ENCODE measurements at places on chromosomes 6 and 20. TPM values are rescaled to one million over a fixed set of nuclear protein-coding genes. Genes with fewer than 3 reads are reported as not detected.

The LY6G6F gene
- total RNA-seq, result not detected

The IMPG1 gene
- total RNA-seq, result not detected

The SLC35F1 gene
- 0.01 TPM for total RNA-seq

The ACTL10 gene
- total RNA-seq, result not detected

The MAK gene
- 0.20 TPM for total RNA-seq

The TNFAIP3 gene
- total RNA-seq, result 11.9 TPM

The ELOVL5 gene
- total RNA-seq, result 71.9 TPM

The NKX2-4 gene
- not detected for total RNA-seq

The FOXQ1 gene
- 3.7 TPM for total RNA-seq

The ECT2L gene
- not detected for total RNA-seq

The POM121L2 gene
- total RNA-seq, result not detected

The CNR1 gene
- total RNA-seq, result 0.33 TPM

The BEND6 gene
- total RNA-seq, result 0.96 TPM

The HSPA1A gene
- 388 TPM for total RNA-seq

The TREML4 gene
- total RNA-seq, result not detected

The PLCB4 gene
- 15.2 TPM for total RNA-seq

The RBL1 gene
- 12.2 TPM for total RNA-seq

The METTL24 gene
- total RNA-seq, result not detected

The MCHR2 gene
- not detected for total RNA-seq

The PACSIN1 gene
- 0.05 TPM for total RNA-seq

The CNBD2 gene
- 6.4 TPM for total RNA-seq

All from A549 treated with CpdA at 1 μM for 4 hours (cell line).